Activated CD4-positive, alpha-beta memory T cell treated with anti-CD3 and anti-CD28 coated beads for 36 hours (primary cell): ENCODE measurements at places on chromosomes 3 and 15.
A peak's percentile ranks its signal among the peaks of the same experiment; 100 is the strongest.

GRCh38 chr3:134652409-134652831 is 1.6 kb upstream of the KY start:
- peaks cover 2% of the 10 kb centered on the region for H3K4me1 ChIP-seq
- H3K4me3 ChIP-seq = no peak overlapping the region
- no peaks in the 10 kb centered on the region for H3K36me3 ChIP-seq
- peaks cover 9% of the 10 kb centered on the region for H3K27me3 ChIP-seq
- DNase-seq = no peak
- H3K27ac ChIP-seq = no peak overlapping the region

- no peaks in the 10 kb centered on the region for H3K4me1 ChIP-seq
- no peaks in the 10 kb centered on the region for H3K36me3 ChIP-seq
- H3K27me3 ChIP-seq = peaks cover 9% of the 10 kb centered on the region
Measured at GRCh38 chr15:23647421-23648370, at the start of gene MAGEL2. TSS of gene MAGEL2 (minus strand) at chr15:23647867. CDS start at chr15:23647742, 125 bp downstream.

DNA sequence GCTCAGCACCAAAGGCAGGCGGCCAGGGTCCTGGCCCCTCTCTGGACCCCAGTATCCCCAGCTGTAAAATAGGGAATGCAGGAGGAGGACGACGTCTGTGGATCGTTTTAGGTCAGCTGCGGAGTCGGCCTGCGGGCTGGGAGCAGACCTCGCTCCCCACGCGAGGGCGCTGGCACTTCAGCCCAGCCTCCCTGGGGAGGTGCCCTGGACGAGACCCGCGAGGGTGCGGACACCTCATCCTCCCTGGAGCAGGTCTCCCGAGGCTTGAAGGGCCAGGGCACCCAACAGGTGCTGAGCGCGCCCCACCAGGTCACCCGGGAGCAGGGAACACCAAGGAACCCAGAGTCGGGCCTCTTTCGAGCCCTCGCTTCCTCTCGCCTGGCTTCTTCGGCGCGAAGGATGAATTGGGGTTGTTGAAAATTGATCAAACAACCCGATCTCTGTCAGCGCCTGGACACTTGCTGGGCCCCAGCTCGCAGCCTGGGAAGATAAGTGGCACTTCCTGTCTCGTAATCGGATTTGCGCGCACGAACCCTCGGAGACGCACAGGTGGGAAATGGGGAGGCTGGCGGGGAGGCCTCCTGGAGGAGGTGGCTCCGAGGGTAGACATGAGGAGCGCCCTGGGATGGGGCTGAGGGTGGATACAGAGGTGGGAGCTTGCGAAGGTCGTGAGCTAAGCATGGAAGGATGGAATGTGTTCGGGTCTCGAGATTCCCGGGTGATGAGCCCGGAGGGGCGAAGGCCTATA is 588 bp upstream of the VIPR1 start:
- DNase-seq = peak; percentile 81
- H3K4me3 ChIP-seq = peak overlapping the region; percentile 91
- peaks cover 29% of the 10 kb centered on the region for H3K27me3 ChIP-seq
- no peak overlapping the region for H3K27ac ChIP-seq
- H3K4me1 ChIP-seq = peaks cover 36% of the 10 kb centered on the region
- H3K36me3 ChIP-seq = no peaks in the 10 kb centered on the region

DNA sequence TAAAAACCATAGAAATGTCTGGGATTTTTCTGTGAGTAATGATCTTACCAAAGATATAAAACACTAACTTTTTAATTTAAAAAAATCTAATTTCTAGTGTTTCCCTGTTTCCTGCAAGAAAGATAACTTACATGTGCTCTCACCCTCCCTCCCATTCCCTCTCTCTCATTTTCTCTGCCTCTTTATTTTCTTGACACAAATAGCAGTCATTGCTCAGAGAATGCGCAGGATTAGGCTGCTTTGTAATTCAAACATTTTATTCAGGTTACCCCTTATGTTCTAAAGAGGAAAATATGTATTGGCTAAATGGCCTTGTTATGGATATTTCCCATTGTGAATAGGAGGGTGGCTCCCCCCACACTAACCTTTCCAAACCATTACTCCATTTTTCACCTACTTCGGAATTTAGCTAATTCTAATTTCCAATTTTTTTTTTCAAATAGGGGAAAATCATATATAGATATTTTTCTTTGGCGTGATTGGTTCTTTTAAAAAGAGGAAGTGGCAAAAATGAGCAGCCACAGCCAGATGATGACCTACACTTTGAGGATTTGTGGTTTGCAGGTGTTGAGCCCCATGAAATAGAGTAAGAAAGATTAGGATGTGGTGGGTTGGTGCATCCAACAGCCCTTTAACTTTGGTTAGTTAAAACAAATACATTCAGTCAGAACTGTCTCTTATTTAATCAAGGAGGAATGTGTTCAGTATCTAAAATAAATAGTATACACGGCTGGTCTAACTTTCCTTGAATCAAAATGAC is 554.4 kb downstream of the IGSF11 start:
- no peaks in the 10 kb centered on the region for H3K27me3 ChIP-seq
- H3K36me3 ChIP-seq = no peaks in the 10 kb centered on the region
- H3K27ac ChIP-seq = no peak overlapping the region
- H3K4me3 ChIP-seq = no peak overlapping the region
- no peak for DNase-seq

GRCh38 chr3:11581237-11582190 is 62.2 kb downstream of the VGLL4 start:
- no peaks in the 10 kb centered on the region for H3K36me3 ChIP-seq
- H3K27me3 ChIP-seq = no peaks in the 10 kb centered on the region
- H3K27ac ChIP-seq = no peak overlapping the region
- no peak overlapping the region for H3K4me3 ChIP-seq
- H3K4me1 ChIP-seq = peaks cover 29% of the 10 kb centered on the region
- DNase-seq = no peak

- H3K36me3 ChIP-seq = peaks cover 20% of the 10 kb centered on the region
- DNase-seq = no peak
- no peak overlapping the region for H3K27ac ChIP-seq
- H3K4me1 ChIP-seq = peaks cover 2% of the 10 kb centered on the region
- H3K27me3 ChIP-seq = no peaks in the 10 kb centered on the region
Measured at GRCh38 chr3:72829701-72830100, 18.5 kb downstream of the SHQ1 start.

DNA sequence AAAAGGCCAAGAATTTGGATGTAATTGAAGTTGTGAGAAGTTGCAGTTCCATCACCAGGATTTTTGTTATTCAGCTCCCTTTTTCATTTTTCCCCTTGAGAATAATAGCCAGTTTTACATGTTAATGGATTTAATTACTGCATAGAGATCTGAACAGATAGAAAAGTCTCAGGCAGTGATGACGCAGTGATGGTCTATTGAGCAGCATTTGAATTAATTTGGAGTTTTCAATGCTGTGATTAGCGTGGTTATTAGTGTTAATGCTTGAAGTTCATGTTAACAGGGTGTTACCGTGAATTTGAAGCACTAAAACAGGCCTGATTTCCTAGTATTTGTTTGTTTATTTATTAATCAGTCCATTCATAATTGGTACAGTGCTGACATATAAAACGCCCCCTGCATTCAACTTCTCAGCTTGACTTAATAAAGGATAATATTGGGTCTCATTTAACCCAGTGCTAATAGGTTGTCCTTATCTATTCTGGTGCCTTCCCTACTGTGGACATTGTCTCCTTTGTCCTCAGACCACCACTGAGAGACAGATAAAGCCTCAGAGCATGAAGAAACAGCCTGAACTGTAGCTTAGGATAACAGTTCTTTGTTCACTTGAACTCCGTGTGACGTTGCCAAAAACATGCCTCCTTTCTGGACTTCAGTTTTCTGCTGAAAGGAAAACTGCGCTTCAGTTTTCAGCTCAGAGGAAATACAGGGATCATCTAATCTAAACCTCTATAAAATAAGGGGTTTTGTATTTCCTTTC is 82.4 kb downstream of the RTP4 start:
- no peak for DNase-seq
- no peak overlapping the region for H3K27ac ChIP-seq
- H3K4me1 ChIP-seq = no peaks in the 10 kb centered on the region
- H3K36me3 ChIP-seq = no peaks in the 10 kb centered on the region
- no peak overlapping the region for H3K4me3 ChIP-seq

- H3K27me3 ChIP-seq = peaks cover 1% of the 10 kb centered on the region
- no peak overlapping the region for H3K27ac ChIP-seq
- no peaks in the 10 kb centered on the region for H3K4me1 ChIP-seq
- H3K4me3 ChIP-seq = no peak overlapping the region
- H3K36me3 ChIP-seq = no peaks in the 10 kb centered on the region
- no peak for DNase-seq
Measured at GRCh38 chr3:152719264-152719663, 115.7 kb upstream of the P2RY1 start.

GRCh38 chr3:190105876-190106275 is 14.8 kb downstream of the P3H2 start:
- no peak for DNase-seq
- no peak overlapping the region for H3K27ac ChIP-seq
- H3K36me3 ChIP-seq = no peaks in the 10 kb centered on the region
- peaks cover 8% of the 10 kb centered on the region for H3K27me3 ChIP-seq

GRCh38 chr3:55675478-55675877 is 188.4 kb upstream of the WNT5A start:
- no peaks in the 10 kb centered on the region for H3K4me1 ChIP-seq
- peak; percentile 16 for DNase-seq
- H3K27me3 ChIP-seq = no peaks in the 10 kb centered on the region

GRCh38 chr3:168154089-168154488 is 58.4 kb upstream of the GOLIM4 start:
- no peak overlapping the region for H3K27ac ChIP-seq
- H3K27me3 ChIP-seq = peaks cover 13% of the 10 kb centered on the region
- peaks cover 4% of the 10 kb centered on the region for H3K36me3 ChIP-seq
- no peaks in the 10 kb centered on the region for H3K4me1 ChIP-seq
- H3K4me3 ChIP-seq = no peak overlapping the region

DNA sequence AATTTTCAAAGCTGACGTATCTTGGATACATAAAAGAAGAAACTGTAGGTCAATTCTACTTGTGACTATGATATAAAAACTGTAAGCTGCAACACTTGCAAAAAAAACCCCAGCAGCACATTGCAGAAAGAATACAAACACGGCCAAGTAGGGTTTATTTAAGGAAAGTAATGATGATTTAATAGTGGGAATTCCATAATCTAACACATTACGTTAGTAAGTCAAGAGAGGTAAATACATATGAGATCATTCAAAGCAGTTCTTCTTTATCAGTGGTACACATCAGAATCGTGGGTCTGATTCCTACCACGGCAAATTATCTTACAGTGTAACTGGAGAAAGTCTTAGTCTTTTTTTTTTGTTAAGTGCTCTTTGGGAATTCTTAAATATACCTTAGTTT is 292.4 kb upstream of the WNT5A start:
- no peak overlapping the region for H3K27ac ChIP-seq
- H3K4me3 ChIP-seq = no peak overlapping the region
- H3K4me1 ChIP-seq = no peaks in the 10 kb centered on the region
- no peak for DNase-seq

DNA sequence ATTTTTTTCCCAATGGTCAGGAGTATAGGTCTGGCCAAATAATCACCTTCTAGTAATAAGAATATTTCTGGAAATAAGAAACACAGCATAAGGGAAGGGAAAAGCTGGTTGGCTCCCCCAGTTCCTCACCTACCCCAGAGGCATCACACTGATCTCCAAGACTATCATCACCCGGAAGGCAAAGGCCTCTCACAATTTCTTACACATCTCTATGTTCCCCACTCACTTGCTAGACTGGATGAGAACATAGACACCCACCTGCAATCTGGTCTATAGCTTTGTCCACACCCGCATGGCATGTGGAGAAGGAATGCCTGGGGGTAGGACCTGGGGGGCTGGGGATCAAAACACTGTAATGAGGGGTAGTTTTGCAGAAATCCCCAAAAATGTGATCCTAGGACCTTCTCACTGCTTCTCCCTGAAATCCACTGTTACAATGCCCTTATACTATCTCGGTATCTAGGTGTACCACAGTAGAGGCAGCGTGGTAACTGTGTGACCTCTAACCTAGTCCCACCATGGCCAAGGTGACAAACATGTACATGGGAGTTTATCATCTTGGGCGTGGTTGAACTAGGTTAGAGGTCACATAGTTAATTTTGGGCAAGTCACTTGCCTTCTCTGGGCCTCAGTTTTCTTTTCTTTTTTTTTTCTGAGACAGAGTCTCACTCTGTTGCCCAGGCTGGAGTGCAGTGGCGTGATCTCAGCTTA is 29.5 kb upstream of the NRROS start:
- peaks cover 28% of the 10 kb centered on the region for H3K4me1 ChIP-seq
- H3K4me3 ChIP-seq = no peak overlapping the region
- H3K36me3 ChIP-seq = no peaks in the 10 kb centered on the region
- H3K27ac ChIP-seq = peak overlapping the region; percentile 68
- DNase-seq = no peak
- H3K27me3 ChIP-seq = no peaks in the 10 kb centered on the region

GRCh38 chr3:150721285-150722130 is 17.8 kb upstream of the ERICH6 start:
- peak overlapping the region; percentile 29 for H3K4me3 ChIP-seq
- no peak overlapping the region for H3K27ac ChIP-seq
- DNase-seq = no peak
- H3K4me1 ChIP-seq = peaks cover 24% of the 10 kb centered on the region
- no peaks in the 10 kb centered on the region for H3K27me3 ChIP-seq

GRCh38 chr15:80550908-80551260 is 144.2 kb upstream of the ABHD17C start:
- DNase-seq = no peak
- no peak overlapping the region for H3K27ac ChIP-seq
- H3K27me3 ChIP-seq = peaks cover 7% of the 10 kb centered on the region
- H3K4me3 ChIP-seq = no peak overlapping the region
- H3K36me3 ChIP-seq = no peaks in the 10 kb centered on the region
- no peaks in the 10 kb centered on the region for H3K4me1 ChIP-seq
